ENCODE measurements at places on chromosomes 16 and 17. TPM values are rescaled to one million over a fixed set of nuclear protein-coding genes. Genes with fewer than 3 reads are reported as not detected.

- DNase-seq: no peak
Observed at GRCh38 chr16:6557353-6558023, 775.2 kb upstream of the RBFOX1 start.

- DNase-seq: no peak
Observed at GRCh38 chr16:89905511-89906139, 13.0 kb upstream of the MC1R start.

DNA sequence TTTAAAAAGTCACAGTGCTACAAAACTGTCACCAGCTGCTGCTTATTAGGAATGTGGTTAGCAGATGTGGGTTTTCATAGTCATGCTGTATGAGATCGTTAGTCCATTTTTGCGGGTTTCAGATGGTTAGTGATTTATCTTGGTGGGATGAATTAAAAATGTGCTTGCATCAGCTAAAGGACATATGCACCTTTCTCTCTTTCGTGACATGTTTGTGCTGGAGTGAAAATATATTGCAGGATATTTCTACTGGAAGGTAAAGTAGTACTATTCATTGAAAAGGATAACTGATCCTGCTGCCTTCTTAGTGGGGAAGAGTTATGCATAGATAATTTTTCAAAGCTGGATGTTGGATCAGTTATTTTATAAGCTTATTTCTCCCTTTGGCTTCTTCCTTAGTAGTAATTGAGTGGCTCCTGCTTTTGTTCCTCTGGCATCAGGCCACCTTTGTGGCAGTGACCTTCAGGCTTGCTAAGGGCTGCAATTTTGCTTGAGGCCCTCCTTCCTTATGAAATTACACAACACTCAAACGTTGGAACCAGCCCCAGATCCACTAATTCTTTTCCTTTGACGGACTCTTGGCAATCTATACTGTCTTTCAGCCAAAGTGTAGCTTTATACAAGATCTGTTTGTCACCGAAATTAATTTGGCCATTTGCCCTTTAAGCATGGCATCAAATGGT, 7.5 kb upstream of the SNTB2 start:
- DNase-seq: no peak

DNA sequence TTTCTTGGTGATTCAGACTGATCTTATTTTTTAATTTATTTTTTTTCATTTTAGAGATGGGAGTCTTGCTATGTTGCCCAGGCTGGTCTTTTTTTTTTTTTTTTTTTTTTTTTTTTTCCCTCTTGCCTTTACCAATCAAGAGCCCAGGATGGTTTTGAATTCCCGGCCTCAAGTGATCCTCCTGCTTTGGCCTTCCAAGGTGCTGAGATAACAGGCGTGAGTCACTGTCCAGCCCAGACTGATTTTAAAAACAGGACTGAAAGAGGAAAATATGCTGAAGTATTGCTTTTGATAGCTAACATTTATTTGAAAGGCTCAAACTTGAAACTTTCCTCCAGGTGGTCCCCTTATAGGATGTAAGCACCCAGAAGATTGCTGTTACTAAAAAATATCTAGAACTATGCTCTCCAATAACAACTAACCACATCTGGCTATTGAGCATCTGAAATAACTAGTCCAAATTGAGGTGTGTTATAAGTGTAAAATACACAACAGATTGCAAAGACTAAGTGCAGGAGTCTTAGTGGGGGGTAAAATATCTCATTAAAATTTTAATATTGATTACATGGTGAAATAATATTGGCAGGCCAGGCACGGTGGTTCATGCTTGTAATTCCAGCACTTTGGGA, 15.8 kb upstream of the BRIP1 start:
- no peak for DNase-seq

DNA sequence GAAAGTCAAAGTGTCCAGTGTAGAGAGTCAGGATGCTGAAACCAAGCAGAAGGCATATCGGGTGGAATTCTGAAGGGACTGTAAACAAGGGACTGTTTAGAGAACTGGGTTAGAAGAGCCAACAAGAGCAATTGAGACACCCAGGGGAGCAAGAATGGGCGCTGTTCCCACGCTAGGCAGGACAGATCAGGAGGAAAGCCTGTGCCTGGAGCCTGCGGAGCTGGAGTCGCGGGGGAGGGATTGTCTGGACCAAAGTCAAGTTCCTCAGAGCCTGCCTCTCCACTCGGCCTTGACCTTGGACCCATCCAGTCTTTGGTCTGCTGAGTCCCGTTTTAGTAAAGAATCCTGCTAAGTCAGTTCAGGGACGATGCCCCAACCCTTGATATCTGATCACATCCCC, 14.7 kb upstream of the KLHL36 start:
- no peak for DNase-seq

DNA sequence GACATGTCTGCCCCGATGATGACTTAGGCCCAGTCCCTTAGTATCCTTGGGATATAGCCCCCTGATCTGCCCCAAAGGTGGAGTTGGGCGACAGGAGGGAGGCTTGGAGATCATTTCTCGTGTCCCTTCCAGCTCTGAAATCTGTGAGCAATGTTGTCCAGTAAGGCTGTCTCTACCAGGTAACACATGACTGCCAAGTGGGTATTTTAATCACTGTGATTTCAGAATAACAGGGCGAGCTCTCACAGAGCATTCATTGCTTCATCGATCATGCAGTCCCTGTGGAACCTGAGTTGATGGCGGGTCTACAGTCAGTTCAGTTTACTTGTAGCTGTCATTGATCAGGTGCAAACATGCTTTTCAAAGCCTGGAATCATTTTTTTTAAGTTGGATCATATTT, 39.2 kb downstream of the KSR1 start:
- DNase-seq: no peak

DNA sequence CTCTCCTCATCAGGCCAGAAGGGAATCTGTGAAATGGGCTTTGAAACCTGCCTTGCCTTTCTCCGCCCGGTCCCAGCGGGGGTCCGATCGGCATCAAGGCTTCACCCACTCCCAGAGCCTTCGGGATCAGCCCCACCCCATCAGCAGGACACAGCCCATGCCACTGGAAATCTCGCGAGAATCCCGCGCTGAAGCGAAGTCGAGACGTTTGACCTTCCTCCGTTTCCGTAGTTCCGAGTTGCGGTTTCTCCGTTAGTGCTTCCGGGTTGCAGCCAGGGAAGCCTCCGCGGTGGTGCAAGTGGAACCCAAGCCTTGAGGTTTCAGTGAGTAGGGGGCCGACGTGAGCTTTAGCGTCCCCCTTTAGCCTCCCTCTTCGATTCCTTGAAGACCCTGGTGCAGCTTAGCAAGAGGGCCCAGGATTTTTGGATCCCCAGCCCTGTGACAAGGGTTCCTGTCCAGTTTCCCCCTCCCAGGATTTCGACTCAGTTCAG, at the start of gene COASY:
Gene COASY (plus strand): TSS at position 252 of the 491 bp plus-strand sequence. CDS start 475 bp downstream, outside the sequence.
- DNase-seq: peak; percentile 77

- DNase-seq: no peak
Observed at GRCh38 chr17:46198233-46198632, 5.0 kb upstream of the KANSL1 start.

- no peak for DNase-seq
Observed at GRCh38 chr16:89343501-89344457, 126.3 kb downstream of the ZNF778 start.

- DNase-seq: no peak
Observed at GRCh38 chr17:39357986-39358385, 43.4 kb downstream of the FBXL20 start.

The CDC42EP4 gene
- 0.19 TPM for polyA plus RNA-seq

The ABCC12 gene
- polyA plus RNA-seq: not detected

The KRT27 gene
- not detected for polyA plus RNA-seq

The TOM1L1 gene
- not detected for polyA plus RNA-seq

The CD79B gene
- polyA plus RNA-seq: 34.5 TPM

The ZNF232 gene
- 13.6 TPM for polyA plus RNA-seq

The PABPN1L gene
- polyA plus RNA-seq: not detected

All from naive thymus-derived CD4-positive, alpha-beta T cell (primary cell).